NCI-H1092 (cell line): ENCODE measurements at places on chromosomes 5 and 9.

GRCh38 chr9:130478736-130479575 is 34.2 kb downstream of the ASS1 start:
- DNase-seq, result no peak

GRCh38 chr5:17355586-17356346 is 138.3 kb downstream of the BASP1 start:
- no peak for DNase-seq

DNA sequence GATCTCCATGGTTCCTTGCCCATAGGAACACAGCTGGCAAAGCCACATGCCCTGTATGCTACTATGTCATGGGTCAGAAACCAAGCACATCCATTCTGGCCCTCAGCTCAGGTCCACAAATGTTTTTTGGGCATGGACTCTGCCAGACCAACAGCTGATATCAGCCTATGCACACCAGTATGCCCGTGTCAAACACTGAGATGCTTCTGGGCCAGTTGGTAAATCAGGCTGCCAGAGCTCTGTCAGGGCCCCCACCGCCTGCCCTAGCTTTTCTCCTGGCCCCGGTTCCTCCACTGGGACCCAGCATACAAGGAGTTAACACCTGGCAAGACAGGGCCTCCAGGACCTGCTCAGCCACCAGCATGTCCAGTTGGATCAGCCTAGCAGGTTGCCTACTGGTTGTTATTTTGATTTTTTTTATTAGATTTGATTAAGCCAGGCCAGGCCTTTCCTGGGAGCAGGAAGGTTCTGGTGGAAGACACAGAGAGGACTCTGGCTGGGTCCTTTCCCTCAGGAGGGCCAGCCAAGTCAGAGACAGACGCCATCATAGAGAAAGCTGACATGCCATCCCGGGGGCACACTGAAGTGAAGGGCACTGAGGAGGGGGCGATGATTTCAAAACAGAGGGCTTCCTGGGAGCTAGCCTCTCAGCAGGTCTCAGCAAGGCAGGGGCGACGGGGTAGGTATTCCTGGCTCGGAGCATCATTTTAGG is 65.8 kb downstream of the TSTD2 start:
- no peak for DNase-seq

GRCh38 chr5:16815432-16815831 is 120.7 kb downstream of the MYO10 start:
- DNase-seq, result no peak

DNA sequence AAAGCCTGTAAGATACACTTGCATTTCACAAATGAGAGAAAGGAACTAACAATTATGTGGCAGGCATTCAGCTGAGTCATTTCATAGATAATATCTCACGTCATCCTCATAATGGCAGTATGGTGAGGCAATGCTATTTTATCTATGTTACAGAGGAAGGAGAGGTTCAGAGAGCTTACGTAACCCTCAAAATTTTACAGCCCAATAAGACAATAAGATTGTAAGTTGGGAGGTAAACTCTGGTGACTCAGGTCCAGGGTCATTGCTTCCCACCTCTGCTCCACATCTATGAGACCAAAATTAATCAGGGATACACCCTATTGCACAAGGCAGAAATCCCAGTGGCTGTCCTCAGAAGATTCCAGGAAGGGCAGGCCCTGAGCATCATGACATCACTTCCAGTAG is 309.7 kb downstream of the NSG2 start:
- DNase-seq, result no peak

DNA sequence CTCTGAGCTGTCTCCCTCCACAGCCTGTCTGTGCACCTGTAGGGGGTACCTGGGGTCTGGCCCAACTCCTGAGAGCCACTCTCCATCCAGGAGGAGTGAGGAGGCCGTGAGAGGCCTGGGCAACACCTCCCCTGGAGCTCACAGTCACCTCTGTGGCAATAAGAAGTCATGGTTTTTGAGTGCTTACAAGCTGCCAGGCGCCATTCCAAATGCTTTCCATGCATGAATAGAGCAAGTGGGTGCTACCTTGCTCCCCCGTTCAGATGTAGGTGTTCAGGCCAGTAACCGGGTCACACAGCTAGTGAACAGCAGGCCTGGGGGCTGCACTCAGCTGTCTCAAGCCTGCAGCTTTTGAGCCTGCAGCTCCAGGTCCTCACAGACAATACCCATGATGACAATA is 30.6 kb downstream of the CORO2A start:
- DNase-seq, result no peak

- no peak for DNase-seq
Measured at GRCh38 chr5:68332080-68332451, 116.5 kb downstream of the PIK3R1 start.

- DNase-seq, result no peak
Measured at GRCh38 chr5:566636-567309, 42.5 kb upstream of the SLC9A3 start.

DNA sequence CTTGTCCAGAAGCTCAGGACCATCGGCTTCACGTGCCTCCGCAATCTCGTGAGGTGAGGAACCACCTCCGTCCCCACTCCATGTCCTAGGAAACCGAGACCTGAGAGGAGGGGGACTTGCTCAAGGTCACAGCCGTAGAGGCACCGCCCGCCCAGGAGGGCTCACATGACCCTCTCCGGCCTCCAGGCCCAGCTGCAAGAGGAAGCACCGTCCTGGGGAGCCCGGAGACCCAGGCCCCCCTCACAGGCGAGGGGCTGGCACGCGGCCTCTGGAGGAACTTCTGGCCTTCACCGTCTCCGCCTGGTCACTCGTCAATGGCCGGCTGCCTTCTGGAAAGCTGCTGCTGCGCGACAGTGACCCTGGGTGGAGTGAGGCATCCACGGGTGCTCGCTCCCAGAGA is 24.2 kb downstream of the FAM78A start:
- no peak for DNase-seq

GRCh38 chr9:14303521-14303920 is 10.4 kb downstream of the NFIB start:
- no peak for DNase-seq

DNA sequence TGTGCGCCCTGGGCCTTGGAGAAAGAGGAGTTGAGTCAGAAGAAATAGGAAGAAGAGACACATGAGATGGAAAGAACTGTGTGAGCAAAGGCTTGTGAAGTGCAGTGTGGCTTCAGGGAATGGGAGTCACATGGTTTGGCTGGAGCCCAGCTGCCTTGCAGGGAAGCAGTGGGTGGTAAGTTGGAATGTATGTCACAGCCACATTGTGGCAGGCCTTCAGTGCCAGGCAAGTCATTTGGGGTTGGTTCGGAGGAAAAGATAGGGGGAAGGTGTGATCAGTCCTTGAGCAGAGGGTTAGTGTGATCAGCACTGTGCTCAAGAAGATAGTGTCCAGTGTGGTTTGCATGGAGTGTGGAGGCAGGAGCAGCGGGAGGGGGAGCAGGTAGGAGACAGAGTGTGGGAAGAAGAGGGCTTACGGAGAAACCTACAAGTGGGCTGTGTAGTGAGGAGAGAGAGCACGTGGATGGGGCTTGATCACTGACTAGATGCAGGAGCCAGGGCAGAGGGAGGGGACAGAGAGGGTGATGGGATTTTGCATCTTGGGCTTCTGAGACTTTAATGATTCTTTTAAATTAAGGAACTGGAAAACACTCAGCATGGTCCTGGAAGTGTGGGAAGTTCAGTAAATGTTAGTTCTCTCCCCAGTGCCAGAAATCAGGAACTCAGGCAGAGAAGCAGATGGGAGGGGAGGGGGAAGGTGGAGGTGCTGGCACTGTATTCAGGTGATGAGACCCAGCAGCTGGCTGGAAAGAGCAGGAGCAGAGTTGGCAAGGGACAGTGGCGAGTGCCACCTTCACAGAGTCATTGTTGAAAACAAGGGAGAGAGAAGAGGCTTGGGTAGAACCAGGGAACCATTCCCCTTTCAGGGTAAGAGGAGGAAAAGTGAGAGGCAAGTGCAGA is 46.6 kb downstream of the ARHGAP26 start:
- DNase-seq, result no peak

GRCh38 chr5:132389051-132389331 is 19.5 kb downstream of the SLC22A5 start:
- DNase-seq, result no peak

DNA sequence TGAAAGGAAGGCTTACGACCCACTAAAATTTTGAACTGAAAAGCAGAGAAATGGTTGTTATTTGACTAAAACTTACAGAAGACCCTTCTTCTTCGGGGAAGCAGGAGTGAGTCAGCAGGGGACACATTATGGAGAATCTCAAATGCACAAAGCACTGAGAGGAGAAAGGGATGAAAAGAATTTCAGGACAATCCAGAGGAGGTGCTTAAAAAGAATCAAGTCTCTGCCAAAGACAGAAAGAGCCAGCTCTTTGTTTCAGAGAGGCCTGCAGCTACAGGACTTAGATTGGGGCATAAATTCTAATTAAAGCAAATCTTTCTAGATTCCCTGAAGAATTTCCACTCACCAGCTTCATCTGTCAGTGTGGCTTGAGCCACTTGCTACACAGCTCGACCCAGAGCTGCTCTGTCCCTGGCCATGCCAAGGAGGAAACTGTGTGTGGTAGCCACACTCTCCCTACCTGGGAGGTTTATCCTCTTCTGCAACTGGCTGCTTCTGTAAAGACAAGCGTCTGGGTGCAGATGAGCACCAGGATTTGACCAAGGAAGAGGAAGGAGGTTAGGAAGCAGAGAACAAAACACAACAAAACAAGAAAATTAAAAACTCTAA is 89.9 kb downstream of the SEMA5A start:
- no peak for DNase-seq

DNA sequence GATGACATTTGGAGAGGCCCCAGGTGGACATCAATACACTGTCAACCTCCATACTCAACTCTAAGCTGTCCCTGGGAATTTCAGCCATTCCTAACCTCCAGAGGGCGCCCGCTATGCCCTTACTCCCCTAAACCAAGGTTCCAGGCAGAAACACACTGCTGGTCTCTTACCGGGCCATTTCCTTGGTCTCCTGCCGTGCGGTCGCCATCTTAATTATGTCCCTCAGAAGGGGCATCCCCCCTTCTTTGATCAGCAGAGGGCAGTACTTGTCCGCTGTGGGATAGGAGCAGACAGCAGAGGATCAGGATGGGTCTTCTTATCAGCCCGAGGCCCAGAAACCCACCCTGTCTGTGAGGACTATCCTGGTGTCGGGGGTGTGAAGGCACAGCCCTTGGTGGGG is 9.3 kb upstream of the ZDHHC12 start:
- peak; percentile 71 for DNase-seq

- no peak for DNase-seq
Measured at GRCh38 chr5:31280210-31280609, 86.7 kb downstream of the CDH6 start.

- no peak for DNase-seq
Measured at GRCh38 chr9:94782355-94783101, 56.0 kb downstream of the AOPEP start.

GRCh38 chr5:153508700-153509099 is 18.2 kb downstream of the GRIA1 start:
- DNase-seq, result no peak

DNA sequence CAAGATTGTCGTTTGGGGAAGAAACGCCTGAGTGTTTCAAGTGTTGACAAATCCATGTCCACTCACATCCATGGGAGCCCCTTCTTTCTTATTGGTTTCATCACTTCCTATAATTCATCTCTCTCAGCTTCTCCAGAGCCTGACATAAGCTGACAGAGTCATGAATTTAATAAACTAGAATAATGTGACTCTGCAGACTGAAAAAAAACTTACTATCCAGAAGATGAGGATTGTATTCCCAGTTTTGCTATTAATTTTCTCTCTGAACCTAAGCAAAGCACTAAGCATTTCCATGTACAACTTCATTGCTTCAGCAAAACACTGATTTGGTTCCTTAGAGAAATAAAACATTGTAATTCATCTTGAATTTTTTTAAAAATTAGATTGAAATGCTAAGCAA is 691.8 kb downstream of the MTRR start:
- DNase-seq, result no peak

DNA sequence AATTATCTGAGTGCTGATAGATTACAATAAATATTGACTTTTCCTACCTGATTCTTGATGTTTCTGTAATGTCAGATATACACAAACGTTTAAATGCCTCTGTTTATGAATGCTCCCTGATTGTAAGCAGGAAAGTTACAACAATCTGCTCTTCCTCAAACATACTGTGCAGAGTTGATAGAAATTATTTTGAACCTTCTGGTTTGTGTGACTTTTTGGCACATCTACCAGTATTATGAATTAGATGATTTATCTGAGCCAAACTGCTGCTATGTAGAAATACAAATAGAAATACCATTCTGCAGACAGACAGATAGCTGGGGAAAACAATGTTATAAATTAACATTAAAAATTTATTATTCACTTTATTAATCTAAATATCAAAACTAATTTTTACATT is 113.0 kb downstream of the SLF1 start:
- no peak for DNase-seq

DNA sequence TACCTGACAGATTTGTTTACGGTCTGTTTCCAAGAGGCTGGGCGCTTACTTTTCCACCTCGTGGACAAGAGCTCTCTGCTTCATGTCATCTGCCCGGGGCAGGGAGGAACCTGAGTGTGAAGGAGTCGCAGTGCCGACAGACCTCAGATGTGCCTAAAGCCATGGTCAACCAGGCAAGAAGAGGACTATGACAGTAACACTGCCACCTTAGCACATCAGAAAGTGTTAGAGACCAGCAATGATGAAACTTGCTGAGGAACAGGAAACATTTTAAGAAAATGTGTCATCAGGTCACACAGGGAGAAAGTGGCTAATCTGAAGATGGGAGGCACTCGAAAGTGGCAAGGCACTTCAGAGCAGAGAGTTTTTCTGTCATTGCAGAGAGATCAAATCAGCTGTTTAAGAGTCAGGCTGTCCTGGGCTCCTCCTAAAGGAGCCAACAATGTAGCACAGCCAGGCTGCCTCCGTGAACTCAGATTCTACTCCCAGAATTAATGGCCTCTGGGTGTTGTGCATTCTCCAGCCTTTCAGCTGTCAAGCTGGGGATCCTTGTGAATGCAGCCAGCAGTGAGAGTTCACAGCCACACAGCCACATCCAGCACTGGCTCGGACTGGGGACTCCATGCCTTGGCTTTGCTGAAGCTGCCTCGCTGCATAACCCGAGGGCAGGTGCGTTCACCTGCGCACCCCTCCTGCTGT is 94.6 kb downstream of the RAPGEF1 start:
- DNase-seq, result no peak

- no peak for DNase-seq
Measured at GRCh38 chr9:35940458-35941407, 17.2 kb downstream of the OR2S2 start.

- DNase-seq, result no peak
Measured at GRCh38 chr9:38405785-38406184, 13.3 kb downstream of the ALDH1B1 start.

GRCh38 chr5:174231956-174232487 is 186.5 kb downstream of the NSG2 start:
- no peak for DNase-seq

GRCh38 chr5:84255315-84255714 is 129.4 kb downstream of the EDIL3 start:
- DNase-seq, result no peak

GRCh38 chr9:87610200-87611155 is 112.8 kb downstream of the DAPK1 start:
- no peak for DNase-seq

DNA sequence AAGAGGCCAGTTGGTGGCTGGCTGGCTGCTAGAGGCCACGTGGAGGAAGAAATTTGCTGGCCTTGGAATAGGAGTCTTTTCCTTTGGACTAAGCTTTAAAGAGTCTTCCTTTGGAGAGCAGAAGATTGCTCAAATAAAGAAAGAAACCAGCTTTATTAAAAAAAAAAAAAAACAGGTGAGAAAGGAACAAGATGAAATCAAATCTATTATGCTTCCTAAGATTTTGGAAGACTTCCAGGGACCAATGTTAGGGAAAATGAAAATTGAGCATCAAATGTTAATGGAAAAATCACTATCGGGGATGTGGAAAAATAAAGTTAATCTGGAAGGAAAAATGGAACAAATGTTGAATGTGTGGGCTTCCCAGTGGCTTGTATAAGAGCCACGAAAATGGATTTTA is 153.1 kb downstream of the TTC39B start:
- DNase-seq, result no peak
